ENCODE measurements at places on chromosomes 7 and 10.
A peak's percentile ranks its signal among the peaks of the same experiment; 100 is the strongest.

DNA sequence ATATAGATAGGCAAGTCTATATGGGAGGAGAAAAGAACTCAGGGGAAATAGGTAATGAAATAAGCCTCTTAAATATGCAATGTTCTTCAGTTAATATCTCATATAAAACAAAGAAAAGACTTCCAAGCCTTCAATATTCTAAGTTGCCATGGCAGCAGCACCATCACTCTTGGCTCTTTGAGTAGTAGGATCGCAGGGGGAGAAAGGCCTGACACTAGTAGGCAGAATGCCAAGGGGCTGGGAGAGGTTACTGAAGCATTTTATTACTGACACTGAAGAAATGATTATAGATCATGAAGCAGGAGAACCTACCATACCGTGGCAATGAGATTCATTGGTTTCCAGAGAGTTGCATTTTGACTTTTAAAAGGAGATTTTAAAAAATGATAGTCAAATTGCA is 193.9 kb downstream of the NXPH1 start:
- no peak for DNase-seq

DNA sequence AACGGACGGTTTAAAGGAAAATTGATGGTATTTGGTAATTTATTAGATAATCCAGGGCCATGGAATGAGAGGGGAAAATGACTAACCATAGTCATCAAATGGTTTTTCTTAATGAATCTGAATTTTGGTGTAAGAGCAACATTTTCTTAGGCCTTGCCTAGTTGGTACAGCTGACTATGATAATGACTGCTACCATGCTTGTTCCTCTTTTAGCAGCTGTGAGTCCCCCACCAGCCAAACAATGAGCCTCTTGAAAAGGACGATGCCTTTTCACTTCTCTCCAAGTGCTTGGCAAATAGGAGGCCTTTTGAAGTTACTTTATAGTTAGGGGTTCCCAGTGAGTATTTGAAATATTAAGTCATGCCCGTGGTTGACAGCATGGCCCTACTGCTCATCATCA is 53.0 kb downstream of the TRUB1 start:
- no peak for DNase-seq

- DNase-seq, result no peak
Measured at GRCh38 chr7:99920149-99920548, 819 bp upstream of the TRIM4 start.

DNA sequence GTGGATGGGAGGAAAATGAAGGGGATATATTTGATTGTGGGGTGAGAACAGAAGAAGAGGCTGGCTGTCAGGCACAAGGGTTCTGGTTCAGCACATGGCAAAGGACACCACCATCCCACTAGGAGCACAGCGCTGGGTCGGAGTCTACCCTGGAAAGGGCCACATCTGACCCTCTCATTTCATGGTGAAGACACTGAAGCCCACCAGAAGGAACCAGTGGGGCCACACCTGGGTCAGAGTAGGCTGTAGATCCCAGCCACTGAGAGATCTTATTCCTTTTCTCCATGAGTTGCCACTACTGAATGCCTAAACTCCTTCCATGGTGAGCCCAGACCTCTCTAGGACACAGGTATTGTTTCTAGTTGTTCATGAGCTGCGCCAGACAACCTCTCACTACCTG is 25.8 kb downstream of the SFTPD start:
- no peak for DNase-seq

GRCh38 chr7:129680400-129680799 is 68.9 kb downstream of the NRF1 start:
- DNase-seq, result no peak

DNA sequence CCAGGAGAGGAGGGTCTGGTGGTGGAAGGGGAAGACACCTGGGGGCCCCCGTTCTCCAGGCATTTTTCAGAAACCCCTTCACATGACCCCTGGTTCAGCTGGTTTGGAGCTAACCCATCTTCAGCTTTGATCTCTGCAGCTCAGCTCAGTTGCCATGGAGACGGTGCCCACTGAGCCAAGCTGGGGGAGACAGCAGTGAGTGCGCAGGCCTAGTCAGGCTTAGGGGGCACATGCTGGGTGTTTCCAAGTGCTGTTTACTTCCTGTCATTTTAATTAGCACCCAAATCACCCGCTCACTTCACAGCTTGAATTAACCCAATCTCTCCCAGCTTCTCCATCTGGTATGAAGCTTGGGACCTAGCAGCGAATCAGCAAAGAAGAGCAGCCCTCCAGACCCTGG is 9.0 kb downstream of the SPOCK2 start:
- peak; percentile 65 for DNase-seq

DNA sequence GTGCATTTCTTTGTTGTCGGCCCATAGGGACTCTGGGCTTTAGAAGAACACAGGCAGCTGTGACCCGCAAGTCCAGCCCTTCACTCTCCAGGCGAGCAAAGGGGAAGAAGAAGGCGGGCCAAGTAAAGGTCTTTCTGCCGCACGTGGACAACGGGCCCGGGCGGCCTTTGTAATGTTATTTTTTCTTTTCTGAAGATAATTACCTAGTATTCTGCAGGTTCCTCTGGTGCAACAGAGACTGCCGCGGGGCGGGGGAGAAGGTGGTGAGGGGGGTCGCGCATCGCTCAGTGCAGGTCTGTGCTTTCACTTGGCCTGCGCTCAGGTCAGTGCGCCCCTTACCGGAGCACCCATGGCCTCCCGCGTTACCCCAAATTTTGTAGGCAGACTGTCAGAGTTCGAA is 7.1 kb upstream of the TBX20 start:
- DNase-seq, result no peak

GRCh38 chr10:53886325-53887300 is 914.4 kb downstream of the PCDH15 start:
- DNase-seq, result no peak

DNA sequence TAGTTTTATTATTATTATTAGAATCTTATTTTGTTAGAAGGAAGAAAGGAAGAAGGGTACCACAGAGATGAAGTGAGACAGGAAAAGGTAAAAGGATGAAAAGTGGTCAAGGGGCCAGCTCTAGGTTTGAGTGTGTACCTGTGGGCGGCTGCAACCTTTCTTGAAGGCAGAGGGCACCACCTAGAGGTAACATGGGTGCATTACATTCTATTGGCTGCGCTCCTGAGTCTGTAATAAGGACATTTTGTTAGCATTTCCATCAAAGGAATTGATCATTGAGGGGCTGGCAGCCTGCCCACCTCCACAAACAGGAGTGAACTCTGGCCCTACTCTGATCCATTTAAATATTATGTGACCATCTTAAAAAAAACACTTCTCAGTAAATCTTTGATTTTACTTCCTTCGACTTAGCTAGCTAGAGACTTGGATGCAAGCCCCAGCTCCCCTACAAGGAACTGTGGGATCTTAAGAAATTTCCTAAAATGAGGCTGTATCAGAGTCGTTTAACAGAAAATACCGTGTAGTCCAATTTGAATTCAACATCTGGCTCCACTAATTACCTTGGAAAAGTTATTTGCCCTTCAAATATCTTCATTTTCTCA is 610.4 kb downstream of the IPMK start:
- no peak for DNase-seq

- DNase-seq, result no peak
Measured at GRCh38 chr10:4450981-4451908, 374.8 kb upstream of the AKR1E2 start.

- DNase-seq, result no peak
Measured at GRCh38 chr7:124072603-124073309, 39.9 kb upstream of the TMEM229A start.

DNA sequence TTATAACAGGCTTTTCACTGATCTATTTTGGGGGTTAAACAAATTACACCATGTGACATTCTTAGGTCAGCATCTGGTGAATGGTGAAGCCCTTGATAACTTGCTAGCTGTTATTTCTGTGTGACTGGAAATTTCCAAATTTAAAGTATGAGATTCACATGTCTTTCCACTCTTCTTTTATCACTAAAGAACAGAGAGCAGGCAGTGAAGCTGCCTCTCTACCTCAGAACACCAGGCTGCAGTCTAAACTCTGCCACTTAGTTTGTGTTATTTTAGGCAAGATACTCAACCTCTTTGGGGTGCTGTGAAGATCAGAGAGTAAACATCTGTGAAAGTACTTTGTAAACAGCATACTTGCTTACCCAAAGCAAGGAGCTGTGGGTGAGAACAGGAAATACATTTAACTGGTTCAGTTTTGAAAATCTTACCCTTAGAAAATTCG is 15.5 kb upstream of the SP4 start:
- DNase-seq, result no peak

DNA sequence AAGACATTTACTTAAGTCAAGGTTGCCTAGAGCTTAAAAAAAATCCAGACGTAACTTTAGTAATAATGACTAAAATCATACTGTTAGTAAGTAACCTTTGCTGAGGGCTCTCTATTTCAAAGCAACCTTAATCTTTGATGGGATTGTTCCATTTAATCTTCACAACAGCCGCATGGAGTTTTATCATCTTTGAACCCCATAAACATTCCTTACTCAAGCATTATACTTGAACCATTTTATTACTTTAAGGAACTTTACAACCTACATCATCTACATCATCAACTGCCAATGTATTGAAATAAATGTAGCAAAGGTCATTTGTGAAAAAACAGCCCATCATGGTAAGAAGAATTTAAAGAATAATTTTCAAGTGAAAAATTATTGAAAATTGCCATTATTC is 22.9 kb upstream of the CACNB2 start:
- no peak for DNase-seq

GRCh38 chr7:8144856-8145255 is 117.1 kb downstream of the ICA1 start:
- DNase-seq, result no peak

GRCh38 chr7:72335561-72336381 is 76.4 kb downstream of the CALN1 start:
- no peak for DNase-seq

- DNase-seq, result no peak
Measured at GRCh38 chr10:56728349-56728748, 367.3 kb upstream of the ZWINT start.

DNA sequence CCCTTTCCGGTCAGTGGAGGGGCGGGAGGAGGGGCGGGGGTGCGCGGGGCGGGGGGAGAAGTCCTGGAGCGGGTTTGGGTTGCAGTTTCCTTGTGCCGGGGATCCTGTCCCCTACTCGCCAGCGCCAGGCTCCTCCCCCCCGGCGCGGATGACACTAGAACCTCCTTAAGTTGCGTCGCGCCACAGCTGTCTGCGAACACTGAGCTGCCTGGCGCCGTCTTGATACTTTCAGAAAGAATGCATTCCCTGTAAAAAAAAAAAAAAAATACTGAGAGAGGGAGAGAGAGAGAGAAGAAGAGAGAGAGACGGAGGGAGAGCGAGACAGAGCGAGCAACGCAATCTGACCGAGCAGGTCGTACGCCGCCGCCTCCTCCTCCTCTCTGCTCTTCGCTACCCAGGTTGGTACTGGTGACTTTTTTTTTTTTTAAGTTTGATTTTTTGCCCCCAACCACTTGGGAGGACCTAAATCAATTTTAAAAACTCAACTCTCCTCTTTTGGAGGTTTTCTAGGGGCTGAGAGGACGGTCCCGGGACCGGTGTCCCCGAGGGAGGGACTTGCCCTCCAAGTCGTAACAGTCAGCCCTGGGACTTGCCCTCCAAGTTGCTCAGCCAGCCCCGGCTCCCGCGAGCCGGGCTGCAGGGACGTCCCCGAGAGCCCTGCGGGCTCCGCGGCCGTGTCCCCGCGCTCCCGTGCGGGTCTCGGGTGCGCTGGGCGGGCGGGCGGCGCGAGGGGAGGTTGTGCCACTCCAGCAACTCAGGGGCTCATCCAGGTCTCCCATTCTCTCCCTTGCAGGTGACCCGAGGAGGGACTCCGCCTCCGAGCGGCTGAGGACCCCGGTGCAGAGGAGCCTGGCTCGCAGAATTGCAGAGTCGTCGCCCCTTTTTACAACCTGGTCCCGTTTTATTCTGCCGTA is at the start of gene GATA3:
Gene GATA3 (plus strand): TSS at position 195 of the 914 bp plus-strand sequence. CDS start 968 bp downstream, outside the sequence.
- peak; percentile 76 for DNase-seq

- no peak for DNase-seq
Measured at GRCh38 chr10:124609698-124610097, 134.5 kb downstream of the FAM53B start.

GRCh38 chr10:92574548-92575261 is 812 bp upstream of the IDE start:
- no peak for DNase-seq

DNA sequence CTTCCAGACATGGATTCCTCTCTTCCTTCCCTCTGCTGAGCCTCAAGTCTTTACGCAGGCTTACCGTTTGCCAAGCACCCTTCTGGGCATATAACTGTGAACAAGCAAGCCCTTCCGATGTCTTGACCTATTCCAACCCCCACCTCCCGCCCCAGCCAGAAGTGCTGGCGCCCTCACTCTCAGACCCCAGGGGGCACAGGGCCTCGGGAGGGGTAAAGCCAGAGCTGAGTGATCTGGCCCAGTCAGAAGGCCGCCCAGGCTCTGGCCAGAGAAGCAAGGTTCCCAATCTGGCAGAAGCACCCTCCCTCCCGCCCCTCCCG is 1.2 kb downstream of the PRRT4 start:
- DNase-seq, result no peak

- no peak for DNase-seq
Measured at GRCh38 chr10:101284744-101285463, 55.6 kb upstream of the LBX1 start.

- DNase-seq, result no peak
Measured at GRCh38 chr10:4017336-4017735, 232.3 kb upstream of the KLF6 start.

All from effector memory CD4-positive, alpha-beta T cell (primary cell).